ENCODE measurements at places on chromosomes 1 and 21.
A peak's percentile ranks its signal among the peaks of the same experiment; 100 is the strongest.

GRCh38 chr1:155218854-155219591, 10.5 kb downstream of the MTX1 start:
- DNase-seq, result no peak

DNA sequence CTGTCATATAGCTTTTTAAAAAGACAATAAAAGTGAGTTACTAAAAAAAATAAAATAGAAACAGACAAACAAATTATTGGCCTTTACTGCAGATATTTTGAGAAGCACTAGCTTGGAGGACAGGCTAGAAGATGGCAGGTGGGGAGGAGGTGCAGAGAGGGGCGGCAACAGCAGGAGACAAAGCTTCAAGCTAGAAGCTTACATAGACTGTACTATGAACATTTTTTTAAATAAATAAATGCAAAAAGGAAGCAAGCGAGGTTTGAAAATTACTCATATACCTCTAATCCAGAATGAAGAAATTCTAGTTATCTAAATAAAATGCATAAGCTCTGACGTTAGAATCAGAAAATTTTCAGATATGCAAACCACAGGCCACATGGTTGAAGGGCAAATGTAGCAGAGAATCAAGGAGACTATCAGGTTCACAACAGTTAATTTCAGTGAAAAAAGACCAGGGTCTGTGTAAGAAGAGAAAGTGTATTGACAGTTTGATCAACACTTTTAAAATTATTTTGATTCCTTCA, 54.9 kb downstream of the NRIP1 start:
- no peak for DNase-seq

DNA sequence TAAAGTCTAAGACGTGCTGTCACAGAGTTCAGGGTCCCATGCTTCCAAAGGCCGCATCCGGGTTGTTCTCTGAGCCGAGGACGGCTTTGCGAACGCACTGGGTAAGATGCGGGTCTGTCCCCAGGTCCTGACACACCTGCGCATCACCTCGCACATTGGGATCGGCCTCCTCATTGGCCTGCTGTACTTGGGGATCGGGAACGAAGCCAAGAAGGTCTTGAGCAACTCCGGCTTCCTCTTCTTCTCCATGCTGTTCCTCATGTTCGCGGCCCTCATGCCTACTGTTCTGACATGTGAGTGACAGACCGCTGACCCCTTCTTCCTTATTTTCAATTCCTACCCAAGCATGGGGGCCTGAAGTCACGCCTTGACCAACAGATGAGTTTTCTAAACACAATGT, 25.3 kb downstream of the TFF3 start:
- no peak for DNase-seq

GRCh38 chr1:116429821-116430374, 56.9 kb downstream of the ATP1A1 start:
- DNase-seq, result no peak

GRCh38 chr1:9180111-9180819, 51.4 kb upstream of the GPR157 start:
- DNase-seq, result no peak

GRCh38 chr1:203932556-203932955, 71.2 kb downstream of the SNRPE start:
- DNase-seq, result no peak

DNA sequence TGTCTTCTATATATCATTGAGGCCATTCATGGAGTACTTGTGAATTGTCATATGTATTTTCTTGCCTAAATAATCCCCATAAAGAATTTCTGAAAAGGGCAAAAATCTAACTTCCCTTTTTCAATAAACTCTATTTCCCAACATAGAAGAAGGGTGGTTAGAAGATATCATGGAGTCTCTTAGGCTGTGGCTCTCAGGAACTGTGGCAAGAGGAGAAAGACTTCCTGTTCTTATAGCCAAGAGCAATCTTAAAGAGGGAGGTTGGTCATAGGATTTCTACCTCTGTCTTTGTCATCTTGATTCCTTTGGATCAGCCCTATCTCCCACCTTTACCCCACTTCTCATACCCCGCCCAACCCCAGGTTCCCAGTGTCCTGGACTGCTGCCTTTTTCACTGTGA, 175.8 kb downstream of the TYW3 start:
- no peak for DNase-seq

DNA sequence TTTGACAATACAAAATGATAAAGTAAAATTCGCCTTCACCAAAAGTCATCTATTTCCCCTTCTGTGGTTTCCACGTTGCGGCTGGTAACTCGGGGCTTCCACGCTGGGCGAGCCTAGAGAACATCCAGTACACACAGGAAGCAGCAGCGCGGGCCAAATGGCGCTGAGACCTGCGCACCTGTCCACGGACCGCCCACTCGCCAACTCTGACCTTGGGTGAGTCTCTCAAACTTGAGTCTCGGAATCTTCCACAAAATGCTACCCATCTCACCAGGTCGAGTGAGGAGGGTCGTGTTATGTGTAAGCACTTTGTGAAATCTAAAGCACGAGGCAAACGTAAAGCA, 820 bp upstream of the TTF2 start:
- DNase-seq, result peak; percentile 72

- DNase-seq, result no peak
Observed at GRCh38 chr1:60034999-60035398, 38.6 kb downstream of the C1orf87 start.

DNA sequence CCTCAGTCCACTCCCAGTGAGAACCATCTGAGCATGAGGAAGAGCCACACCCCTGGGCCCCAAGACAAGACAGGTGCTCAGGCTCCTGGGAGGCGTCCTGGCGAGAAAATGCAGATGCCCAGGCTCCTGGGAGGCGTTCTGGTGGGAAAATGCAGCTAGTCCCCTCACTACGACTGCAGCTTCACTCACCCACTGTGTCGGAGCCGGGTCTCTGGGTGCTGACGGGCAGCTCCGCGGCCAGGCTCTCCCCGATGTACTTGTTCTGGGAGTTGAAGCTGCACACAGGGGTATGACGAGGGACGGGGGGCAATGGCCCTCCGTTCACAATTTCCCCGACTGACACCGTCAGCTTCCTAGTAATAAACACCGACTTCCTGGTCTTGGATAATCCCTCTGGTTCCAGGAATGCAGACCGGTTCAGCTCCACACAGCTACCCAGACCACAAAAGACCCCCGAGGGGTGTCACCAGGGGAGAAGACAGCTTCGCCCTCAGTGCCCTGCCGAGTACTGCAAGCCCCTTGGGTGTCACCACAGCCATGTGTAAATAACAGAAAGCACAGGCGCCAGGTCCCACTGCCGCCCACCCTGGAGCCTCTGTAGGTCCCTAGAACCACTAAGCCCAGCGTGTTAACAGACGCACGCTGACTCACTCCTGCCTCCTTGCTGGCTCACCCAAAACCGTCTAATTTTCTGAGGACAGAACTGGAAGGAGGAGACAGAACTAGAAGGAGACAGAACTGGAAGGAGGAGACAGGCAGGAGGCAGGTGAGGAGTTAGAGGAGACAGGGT, 19.5 kb downstream of the MCM3AP start:
- no peak for DNase-seq

DNA sequence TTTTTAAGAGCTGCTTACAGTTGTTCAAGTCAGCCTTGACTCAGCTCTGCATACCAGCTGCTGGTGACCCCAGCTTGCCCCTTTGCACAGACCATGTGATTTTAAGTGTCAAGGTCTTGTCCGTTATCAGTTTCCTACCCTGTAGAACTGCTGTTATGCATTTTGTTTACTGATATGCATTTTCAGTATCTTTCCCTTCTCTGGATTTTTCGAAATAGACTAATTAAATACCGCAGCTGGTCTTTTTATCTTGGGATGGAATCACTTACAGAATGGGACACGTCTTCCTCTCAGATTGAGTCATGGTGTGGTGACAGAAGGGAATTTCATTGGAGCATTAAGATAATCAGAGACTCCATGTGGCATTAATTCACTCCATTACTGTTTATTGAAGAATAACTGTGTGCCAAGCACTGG, 145.6 kb downstream of the FMN2 start:
- no peak for DNase-seq

DNA sequence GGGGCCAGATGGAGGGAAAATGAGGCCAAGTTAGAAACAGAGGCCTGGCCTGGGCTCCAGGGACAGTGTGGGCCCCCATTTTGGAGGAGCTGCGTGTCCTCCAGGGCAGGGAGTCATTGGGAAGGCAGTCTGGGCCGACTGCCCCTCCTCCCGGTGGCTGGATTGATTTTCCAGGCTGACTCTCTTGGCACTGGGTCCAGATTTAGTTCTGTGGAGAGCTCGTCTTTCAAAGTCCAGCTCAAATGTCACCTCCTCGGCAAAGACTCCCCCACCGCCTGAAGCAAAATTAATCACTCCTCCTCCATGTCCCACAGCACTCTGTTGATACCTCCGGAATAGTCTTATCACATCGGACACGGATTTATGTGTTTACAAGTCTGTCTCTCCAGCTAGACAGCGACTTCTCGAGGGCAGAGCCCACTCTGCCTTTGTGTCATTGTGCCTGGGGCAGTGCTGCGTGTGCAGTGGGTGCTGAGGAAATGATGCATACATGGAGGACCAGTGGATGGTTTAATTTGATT, 175.1 kb downstream of the CAMTA1 start:
- no peak for DNase-seq

Data from CD4-positive, alpha-beta T cell treated with Interleukin-10 for 1 hour (primary cell).